ENCODE measurements at places on chromosomes 3 and 15.

GRCh38 chr15:98787194-98787593, 138.9 kb downstream of the IGF1R start:
- no peak for DNase-seq

DNA sequence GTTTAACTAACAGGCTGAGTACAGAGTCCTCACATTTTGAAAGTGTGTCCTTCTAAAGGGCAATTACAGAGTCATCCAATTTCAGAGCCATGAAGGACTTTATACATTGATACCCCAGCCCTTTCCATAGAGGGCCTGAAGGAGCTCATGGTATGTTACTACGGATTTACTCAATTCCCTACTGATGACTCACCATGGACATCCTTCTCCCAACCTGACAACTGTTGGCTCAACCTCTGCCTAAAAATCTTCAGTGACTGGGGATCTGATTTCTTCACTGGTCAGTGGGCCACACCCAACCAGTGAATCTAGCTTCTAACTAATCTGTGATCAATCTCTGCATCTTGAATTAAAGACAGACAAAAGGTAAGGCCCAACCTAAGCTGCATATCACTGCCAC, 963.4 kb upstream of the CFAP20DC start:
- no peak for DNase-seq

GRCh38 chr3:130626049-130626448, 109.1 kb downstream of the COL6A6 start:
- no peak for DNase-seq

GRCh38 chr3:137249311-137249940, 291.6 kb downstream of the IL20RB start:
- DNase-seq = no peak

DNA sequence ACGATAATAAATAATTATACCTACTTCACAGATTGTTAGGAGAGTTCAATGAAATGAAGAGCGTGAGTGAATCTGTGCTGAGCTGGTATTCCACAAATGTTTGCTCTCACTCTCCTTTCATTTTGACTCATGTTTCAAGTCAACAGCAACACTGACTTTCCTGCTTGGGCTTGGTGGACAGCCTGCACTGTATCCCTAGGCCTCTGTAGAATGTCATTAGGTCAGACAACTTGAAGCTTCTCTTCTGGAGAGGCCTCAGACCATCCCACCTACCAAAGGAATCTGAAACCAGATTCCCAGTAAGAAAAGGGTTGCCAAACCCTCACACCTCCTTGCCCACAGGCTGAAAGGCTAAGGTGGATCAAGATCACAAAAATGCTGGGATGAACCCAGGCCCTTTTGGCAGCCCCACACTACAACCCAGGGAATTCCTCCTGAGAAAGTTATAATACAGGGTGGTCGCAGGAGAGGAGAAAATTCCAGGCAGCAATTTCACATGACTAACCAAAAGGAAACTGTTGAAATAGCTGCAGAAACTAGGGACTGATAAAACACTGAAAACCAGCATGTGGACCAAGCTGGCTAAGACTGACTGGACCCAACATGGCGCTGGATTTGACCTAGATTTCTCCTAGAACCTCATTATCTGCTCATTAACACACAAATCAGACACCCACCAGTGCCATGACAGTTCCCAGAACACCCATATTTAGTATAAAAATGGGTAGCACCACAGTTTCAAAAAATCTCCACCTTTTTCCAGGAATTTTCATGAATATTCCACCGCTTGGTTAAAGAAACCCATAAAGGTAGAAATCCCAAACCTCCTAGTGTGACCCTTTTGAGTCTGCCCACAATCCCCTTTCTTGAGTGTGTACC, 57.0 kb upstream of the ZNF148 start:
- no peak for DNase-seq

GRCh38 chr3:25586167-25586505, 78.6 kb downstream of the TOP2B start:
- DNase-seq = no peak

DNA sequence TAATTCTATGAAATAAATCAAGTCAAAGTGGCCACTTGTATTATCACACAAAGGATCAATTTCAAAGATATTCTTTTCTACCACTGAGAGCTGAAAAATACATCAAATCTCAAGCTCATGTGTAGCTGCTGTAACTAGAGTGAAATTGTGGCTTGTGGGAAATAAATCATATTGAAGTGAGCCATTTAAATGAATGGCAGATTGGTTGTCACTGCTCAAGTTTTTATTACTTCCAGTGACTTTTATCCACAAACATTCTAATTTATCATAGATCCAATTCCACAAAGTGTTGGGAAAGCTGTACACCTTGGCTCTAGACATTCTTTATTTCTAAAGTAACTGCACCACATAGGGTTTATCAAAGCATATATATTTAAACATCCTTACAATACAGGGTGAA, 285.4 kb downstream of the CNTN3 start:
- DNase-seq = no peak

GRCh38 chr3:7787871-7788828, 713.5 kb upstream of the LMCD1 start:
- no peak for DNase-seq

DNA sequence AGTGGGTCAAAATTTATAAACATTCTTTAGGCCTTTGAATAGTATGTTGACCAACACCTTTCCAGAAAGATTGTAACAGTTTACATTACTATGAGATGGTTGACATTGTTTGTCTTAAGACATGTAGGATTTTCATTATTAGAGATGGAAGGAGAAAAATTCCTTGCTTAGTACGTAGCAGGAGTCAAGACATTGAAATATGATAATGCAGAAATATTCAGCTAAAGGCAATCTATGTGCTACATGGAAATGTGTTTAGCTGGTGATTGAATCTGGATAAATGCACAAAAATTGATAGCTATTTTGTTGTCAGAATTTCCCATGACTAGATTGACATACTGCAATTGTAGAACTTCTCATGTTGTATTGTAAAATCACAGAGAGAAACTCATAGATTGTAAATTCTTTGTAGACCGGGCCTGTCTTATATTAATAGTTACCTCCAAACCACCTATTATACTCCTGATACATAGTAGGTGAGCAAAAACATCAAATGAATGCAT, 370.4 kb upstream of the CBLB start:
- no peak for DNase-seq

DNA sequence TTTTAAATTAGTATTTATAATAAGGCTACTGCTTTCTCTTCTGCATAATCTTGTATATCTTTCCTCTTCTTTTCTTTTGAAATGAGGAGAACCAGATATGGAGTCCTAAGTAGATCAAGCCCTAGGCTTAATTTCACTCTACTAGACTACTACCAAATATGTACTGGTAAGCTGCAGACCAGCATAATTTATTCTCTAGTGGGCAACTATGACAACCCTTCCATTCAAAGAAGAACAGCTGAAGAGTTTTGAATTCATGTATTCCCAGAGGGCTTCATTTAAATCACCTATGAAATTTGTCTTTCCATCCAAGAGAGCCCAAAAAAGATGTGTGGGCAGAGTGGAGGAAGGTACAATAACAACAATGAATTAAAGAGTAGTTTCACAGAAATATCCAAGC, 10.0 kb downstream of the RAD18 start:
- no peak for DNase-seq

DNA sequence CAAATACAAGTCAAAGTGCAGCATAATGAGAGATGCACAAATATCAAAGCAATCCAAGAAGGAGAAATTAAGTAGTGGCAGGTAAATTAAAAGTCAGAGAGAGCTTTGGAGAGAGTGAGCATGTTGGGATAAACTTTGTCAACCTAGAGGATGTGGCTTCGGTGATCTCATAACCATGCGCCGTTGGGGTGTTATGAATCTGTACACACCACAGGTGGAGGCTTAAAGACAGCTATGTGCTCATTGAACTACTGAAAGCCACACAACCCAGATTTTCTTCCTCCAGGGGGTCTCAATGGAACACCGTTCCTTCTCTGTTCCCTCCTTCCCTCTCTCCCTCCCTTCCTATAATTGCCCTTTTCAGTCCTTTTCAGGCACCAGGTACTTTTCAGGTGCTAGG, 52.0 kb downstream of the SUCNR1 start:
- no peak for DNase-seq

- no peak for DNase-seq
These were observed 92.7 kb downstream of the BOC start for GRCh38 chr3:113304102-113304501.

DNA sequence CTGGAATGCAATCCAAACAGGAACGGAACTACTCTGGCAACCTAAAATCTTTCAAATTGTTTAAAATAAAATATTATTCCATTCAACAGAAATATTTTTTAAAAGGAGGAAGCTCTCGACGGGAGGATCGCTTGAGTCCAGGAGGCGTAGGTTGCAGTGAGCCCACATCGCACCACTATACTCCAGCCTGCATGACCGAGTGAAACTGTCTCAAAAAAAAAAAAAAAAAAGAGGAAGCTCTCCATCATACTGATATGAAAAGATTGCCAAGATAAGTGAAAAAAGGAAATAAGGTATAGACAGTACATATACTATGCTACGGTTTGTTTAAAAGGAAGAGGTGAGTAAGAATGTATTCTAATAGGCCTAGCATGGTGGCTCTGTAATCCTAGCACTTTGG, 3.6 kb downstream of the RAD18 start:
- DNase-seq = no peak

GRCh38 chr15:95302206-95302605, 1028.3 kb upstream of the NR2F2 start:
- no peak for DNase-seq

DNA sequence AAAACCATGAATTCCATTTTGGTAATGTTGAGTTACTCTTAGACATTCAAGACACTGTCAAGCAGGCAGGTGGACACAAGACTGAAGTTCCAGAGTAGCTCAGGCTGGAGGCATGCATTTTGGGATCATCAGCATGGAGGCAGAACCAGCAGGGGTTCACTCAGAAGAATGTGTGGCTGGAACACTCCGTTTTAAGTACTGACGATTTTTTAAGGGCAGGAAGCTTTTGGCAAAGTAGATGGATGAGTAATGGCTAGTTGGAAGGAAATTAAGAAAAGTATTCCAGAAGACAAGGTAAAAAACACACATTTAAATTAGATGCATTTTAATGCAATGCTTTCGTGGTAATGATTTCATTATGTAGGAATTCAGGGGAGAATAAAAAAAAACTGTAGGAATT, 420.4 kb downstream of the ROBO2 start:
- DNase-seq = no peak

DNA sequence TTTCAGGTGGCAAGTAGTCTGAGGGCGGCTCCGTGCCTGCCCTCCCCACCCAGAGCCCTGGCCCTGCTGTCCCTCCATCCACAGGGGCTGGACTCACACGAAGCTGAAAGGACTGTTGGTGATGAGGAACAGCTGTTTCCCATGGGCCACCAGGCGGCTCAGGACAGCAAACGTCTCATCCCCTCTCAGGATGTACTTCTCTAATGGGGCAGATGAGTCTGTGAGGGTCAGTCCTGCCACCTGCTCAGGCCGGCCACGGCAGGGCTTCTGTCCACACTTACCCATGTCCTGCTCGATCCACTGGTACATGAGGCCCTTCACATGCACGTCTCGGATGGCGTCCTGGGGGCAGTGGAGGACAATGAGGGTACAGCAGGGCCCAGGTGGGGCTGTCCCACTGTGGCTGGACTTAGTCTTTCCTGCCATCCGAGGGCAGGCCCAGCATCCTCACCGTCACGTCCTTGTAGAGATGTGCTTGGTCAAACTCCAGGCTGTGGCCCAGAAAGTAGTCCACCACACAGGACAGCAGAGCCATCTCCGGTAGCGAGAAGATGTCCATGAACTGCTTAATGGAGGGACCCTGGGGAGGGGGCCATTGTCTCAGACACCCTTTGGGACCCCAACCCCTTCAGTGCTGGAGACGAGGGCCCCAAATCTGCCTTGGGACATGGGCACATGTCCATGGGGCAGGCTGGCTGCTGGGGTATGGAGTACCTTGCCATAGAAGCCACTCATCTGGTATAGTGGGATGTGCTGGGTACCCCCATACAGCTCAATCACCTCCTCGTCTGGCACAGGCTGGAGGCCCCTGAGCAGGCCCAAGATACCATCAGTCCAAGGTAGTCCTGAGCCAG, 5.7 kb downstream of the NT5DC2 start:
- peak; percentile 1 for DNase-seq

DNA sequence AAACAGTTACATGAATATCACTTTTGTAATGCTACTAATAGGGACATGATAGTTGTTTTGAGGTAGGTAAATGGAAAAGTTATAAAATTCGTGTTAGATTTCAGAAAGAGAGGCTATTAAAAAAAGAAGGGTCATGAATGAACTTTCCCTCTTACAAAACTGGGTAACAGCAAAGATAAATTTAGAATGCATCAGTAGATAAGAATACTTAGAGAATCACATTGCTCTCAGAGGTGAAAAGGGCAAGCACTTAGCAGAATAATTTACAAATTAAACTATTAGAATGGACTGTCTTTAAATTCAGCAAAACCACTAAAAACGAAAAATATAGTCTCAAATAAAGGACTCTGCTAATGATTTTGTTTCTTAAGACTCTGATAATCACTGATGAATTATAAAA, 167.2 kb downstream of the PLD1 start:
- no peak for DNase-seq

DNA sequence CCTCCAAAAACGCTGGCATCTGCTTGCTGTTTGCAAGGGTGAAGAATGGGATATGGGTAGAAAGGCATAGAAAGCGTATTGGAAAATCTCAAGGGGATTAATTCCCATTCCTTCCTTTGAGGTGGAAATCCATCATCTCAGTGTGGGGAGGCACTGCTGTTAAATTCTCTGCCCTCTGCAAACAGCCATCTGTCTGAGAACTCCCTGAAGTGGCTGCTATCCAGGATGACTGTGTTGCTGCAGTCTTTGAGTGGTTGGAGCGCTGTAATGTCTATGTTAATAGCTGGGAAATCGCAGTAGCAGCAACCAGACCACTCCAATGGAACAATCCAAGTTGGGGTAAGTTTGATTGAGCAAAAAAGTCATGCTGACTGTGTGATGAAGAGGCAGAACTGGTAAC, 625.9 kb downstream of the NLGN1 start:
- DNase-seq = no peak

GRCh38 chr3:44509393-44509921, 32.0 kb upstream of the ZNF445 start:
- DNase-seq = no peak

GRCh38 chr15:41494190-41494921, 682 bp downstream of the ITPKA start:
- DNase-seq = peak; percentile 91

DNA sequence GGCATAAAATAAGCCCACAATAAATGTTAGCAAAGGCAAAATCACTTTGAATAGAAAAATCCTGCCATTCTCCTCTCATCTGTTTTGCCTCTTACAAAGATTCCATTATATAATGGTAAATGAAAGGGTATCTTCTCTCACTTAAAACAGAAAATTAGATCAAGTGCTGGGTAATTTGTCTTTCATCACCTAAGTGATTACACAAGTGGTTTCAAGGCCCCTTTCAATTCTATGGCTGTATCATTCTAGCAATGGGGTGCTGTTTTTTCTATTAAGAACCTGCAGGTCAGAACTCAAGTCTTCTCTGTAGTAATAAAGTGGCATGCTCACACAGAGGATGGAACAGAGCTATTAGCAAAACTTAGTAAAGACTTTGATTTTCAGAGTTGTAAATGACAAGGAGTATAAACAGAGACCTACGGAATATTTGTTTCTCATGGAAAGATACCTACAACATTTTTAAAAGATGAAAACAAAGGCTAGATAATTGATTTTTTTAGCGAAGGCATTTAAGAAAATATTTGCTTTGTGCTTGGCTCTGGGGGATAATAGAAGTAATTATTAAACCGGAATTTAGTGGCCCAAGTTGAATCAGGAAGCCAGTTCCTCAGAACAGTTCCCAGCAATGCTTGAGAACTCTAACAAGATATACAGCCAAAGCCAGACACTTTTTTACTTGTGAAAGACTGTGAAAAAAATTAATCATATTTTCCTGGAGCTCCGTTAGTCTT, 137.4 kb downstream of the CMSS1 start:
- DNase-seq = no peak

Data from posterior cingulate gyrus (tissue), 11 donors.